ENCODE measurements at places on chromosomes 4 and X. TPM values are rescaled to one million over a fixed set of nuclear protein-coding genes. Genes with fewer than 3 reads are reported as not detected.

Gene CLDN22
- not detected for total RNA-seq

Gene PCDH18
- total RNA-seq: 255 TPM

Gene PITX2
- total RNA-seq: 5.8 TPM

Gene NDNF
- total RNA-seq: 1.9 TPM

Gene TMPRSS11A
- not detected for total RNA-seq

Gene OCIAD1
- total RNA-seq: 147 TPM

Gene S100P
- total RNA-seq: not detected

Gene APBB2
- 83.8 TPM for total RNA-seq

- no peaks in the 10 kb centered on the region for H3K36me3 ChIP-seq
- peaks cover 42% of the 10 kb centered on the region for H3K4me1 ChIP-seq
- no peaks in the 10 kb centered on the region for H3K27me3 ChIP-seq
- H3K27ac ChIP-seq: peak overlapping the region; percentile 46
These were observed 23.2 kb downstream of the ADD1 start for GRCh38 chr4:2866891-2867290.

GRCh38 chrX:132775263-132775823 lies 183.1 kb downstream of the HS6ST2 start:
- H3K4me3 ChIP-seq: no peak overlapping the region
- DNase-seq: no peak
- no peaks in the 10 kb centered on the region for H3K36me3 ChIP-seq

DNA sequence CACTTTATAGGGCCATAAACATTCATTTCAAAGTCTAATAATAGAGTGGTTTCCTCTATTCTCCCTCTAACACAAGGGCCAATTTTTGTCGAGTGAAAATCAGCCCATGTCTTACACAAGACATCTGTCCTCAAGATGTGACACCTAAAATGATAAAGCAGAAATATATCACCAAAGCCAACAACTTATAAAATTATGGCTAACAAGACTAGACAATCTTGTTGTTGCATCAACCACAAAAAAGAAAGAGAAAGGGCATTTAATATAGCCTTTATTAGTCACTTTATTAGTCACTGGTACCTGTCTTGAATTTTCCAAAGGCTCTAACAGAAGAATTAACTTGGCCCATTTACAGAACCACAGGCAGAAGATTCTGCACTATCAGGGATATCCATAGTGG lies 161.6 kb downstream of the SMIM20 start:
- no peak for DNase-seq
- no peaks in the 10 kb centered on the region for H3K36me3 ChIP-seq
- peaks cover 9% of the 10 kb centered on the region for H3K4me1 ChIP-seq
- H3K4me3 ChIP-seq: no peak overlapping the region
- peaks cover 33% of the 10 kb centered on the region for H3K27me3 ChIP-seq
- no peak overlapping the region for H3K27ac ChIP-seq

GRCh38 chr4:14157262-14157661 lies 529.7 kb upstream of the BOD1L1 start:
- no peak for DNase-seq
- H3K27ac ChIP-seq: no peak overlapping the region
- H3K4me3 ChIP-seq: no peak overlapping the region
- H3K36me3 ChIP-seq: no peaks in the 10 kb centered on the region
- H3K27me3 ChIP-seq: no peaks in the 10 kb centered on the region

- H3K27ac ChIP-seq: no peak overlapping the region
- no peaks in the 10 kb centered on the region for H3K4me1 ChIP-seq
- H3K27me3 ChIP-seq: no peaks in the 10 kb centered on the region
- H3K4me3 ChIP-seq: no peak overlapping the region
- no peak for DNase-seq
These were observed 163.5 kb downstream of the MGST2 start for GRCh38 chr4:139828966-139829664.

DNA sequence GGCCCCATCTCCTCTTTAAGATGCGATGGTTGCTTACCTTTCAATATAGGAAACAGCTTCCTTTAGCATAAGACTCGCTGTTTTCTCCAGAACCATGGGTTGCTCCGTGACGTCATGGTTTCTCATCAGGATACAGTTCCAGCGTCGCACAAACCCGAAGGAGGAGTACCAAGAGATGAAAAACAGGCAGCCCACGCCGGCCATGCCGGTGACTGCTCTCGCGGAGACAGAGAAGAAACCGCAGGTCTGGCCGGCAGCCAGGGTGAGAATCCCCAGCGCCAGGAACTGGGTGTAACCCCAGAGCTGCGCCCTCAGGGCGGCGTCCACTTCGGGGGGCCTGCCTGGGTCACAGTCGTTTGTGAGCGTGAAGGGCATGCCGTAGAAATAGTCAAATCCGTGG lies 11.4 kb downstream of the ARSD start:
- no peaks in the 10 kb centered on the region for H3K27me3 ChIP-seq
- no peak for DNase-seq
- H3K36me3 ChIP-seq: no peaks in the 10 kb centered on the region

DNA sequence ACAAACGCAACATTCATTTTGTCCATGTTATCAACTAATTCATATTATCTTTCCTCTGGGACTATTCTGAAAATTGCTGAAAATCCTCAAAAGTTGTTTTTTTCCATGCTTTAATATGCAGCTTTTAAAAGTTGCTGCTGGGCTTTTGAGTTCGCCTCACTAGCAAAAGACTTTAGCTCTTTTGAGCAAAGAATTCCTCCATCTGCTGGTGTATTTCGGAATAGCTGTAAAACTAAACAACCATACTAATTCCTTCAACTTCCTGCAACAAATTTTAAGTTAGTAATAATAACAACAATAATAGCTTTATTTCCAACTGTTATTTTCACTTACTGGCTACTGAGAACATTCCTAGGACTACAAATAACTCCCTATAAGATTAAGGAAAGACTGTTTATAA lies 124.5 kb upstream of the PLAC1 start:
- H3K4me1 ChIP-seq: no peaks in the 10 kb centered on the region
- no peak overlapping the region for H3K27ac ChIP-seq
- H3K27me3 ChIP-seq: no peaks in the 10 kb centered on the region
- peak; percentile 64 for DNase-seq
- no peak overlapping the region for H3K4me3 ChIP-seq

GRCh38 chrX:9269134-9269533 lies 195.7 kb upstream of the TBL1X start:
- peaks cover 10% of the 10 kb centered on the region for H3K4me1 ChIP-seq
- no peaks in the 10 kb centered on the region for H3K27me3 ChIP-seq
- no peaks in the 10 kb centered on the region for H3K36me3 ChIP-seq
- DNase-seq: no peak
- H3K4me3 ChIP-seq: no peak overlapping the region

GRCh38 chr4:183289688-183290087 lies 30.4 kb downstream of the CLDN22 start:
- H3K27ac ChIP-seq: no peak overlapping the region
- peaks cover 86% of the 10 kb centered on the region for H3K36me3 ChIP-seq
- H3K4me3 ChIP-seq: no peak overlapping the region
- no peaks in the 10 kb centered on the region for H3K27me3 ChIP-seq
- DNase-seq: peak; percentile 39

DNA sequence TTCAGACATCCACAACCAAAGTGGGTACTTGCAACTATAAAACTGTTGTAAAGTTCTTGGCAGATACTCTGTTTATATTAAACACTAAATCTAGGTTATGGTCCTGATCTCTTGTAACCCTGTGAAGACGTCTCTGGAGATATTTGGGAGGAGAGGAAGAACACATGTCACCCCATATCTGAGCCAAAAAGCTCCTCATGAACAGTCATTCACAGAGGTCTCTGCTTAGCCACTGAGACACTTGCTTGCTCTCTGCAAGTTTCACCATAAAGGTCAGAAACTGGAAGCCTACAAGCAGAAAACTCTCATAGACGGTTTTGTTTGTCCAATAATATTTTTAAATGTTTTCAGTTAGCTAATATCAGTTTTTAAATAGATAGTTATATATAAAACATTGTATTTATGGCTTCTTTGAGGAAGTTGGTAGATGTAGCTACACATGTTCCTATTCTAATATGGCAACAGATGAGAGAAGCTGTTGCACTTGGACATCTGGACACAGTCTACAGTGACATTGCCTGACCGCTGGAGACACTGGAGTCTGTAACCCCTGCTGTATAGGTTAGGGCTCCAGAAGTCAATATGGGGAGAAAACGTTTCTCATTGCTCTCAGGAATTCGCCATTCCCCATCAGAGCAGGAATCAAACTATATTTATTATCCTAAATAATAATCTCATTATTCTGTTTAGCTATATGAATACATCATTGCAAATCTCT lies 73.6 kb downstream of the C4orf46 start:
- no peaks in the 10 kb centered on the region for H3K27me3 ChIP-seq
- H3K4me1 ChIP-seq: no peaks in the 10 kb centered on the region

- no peak overlapping the region for H3K27ac ChIP-seq
- no peak overlapping the region for H3K4me3 ChIP-seq
- no peaks in the 10 kb centered on the region for H3K36me3 ChIP-seq
- DNase-seq: no peak
- no peaks in the 10 kb centered on the region for H3K4me1 ChIP-seq
These were observed 702.5 kb downstream of the ARAP2 start for GRCh38 chr4:35541888-35542213.

DNA sequence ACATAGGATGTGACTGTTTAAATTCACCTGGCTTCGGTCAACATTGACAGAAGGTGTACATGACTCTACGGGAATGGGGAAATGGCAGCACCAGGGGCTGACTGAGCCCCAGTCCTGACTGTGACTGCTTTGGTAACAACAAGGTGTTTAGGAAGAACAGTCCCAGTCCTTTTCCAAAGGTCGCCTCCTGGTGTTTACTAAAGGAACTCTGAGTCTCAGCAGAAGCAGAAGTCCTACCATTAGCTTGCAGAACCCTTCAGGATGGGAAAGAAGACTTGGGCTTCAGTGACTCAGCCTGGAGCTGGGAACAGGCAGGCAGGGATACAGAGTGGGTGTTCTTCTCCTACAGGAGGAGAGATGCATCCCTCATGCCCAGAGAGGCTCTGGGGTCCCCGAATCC lies 103.3 kb downstream of the MGST2 start:
- peaks cover 15% of the 10 kb centered on the region for H3K4me1 ChIP-seq
- H3K36me3 ChIP-seq: no peaks in the 10 kb centered on the region
- peak; percentile 22 for DNase-seq
- H3K27me3 ChIP-seq: no peaks in the 10 kb centered on the region
- H3K4me3 ChIP-seq: no peak overlapping the region
- H3K27ac ChIP-seq: no peak overlapping the region

GRCh38 chr4:102823897-102824296 lies 3.5 kb downstream of the UBE2D3 start:
- peak overlapping the region; percentile 96 for H3K4me3 ChIP-seq
- peak; percentile 45 for DNase-seq
- H3K36me3 ChIP-seq: 0 out of 2 replicates have a peak, but pooled peaks cover 9% of the 10 kb centered on the region
- no peaks in the 10 kb centered on the region for H3K27me3 ChIP-seq
- H3K4me1 ChIP-seq: peaks cover 51% of the 10 kb centered on the region
- H3K27ac ChIP-seq: peak overlapping the region; percentile 100

GRCh38 chrX:38941675-38942074 lies 140.4 kb downstream of the MID1IP1 start:
- H3K27ac ChIP-seq: no peak overlapping the region
- peaks cover 12% of the 10 kb centered on the region for H3K4me1 ChIP-seq
- DNase-seq: peak; percentile 47
- H3K27me3 ChIP-seq: no peaks in the 10 kb centered on the region
- H3K36me3 ChIP-seq: no peaks in the 10 kb centered on the region

- H3K27me3 ChIP-seq: no peaks in the 10 kb centered on the region
- H3K27ac ChIP-seq: no peak overlapping the region
- H3K4me3 ChIP-seq: peak overlapping the region; percentile 95
These were observed 850 bp upstream of the CXCL3 start for GRCh38 chr4:74039315-74039763.

DNA sequence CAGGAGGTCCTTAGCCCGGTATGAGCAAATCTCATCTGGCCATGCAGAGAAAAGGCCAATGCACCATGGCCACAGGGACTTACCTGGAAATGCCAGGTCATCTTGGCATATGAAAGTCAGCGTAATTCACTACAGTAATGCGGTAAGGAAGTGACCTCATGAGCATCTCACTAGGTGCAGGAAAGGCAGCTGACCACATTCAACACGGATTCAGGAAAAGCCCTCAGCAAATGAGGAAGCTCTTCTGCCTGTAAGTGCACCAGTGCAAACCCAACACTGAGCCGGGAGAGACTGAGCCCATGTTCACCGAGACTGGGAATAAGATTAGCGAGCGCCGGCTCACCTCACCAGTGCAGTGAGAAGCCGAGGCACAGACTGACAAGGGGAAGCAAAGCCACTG lies 23.7 kb downstream of the LRPAP1 start:
- DNase-seq: no peak
- no peaks in the 10 kb centered on the region for H3K4me1 ChIP-seq
- H3K27me3 ChIP-seq: no peaks in the 10 kb centered on the region
- H3K4me3 ChIP-seq: no peak overlapping the region

DNA sequence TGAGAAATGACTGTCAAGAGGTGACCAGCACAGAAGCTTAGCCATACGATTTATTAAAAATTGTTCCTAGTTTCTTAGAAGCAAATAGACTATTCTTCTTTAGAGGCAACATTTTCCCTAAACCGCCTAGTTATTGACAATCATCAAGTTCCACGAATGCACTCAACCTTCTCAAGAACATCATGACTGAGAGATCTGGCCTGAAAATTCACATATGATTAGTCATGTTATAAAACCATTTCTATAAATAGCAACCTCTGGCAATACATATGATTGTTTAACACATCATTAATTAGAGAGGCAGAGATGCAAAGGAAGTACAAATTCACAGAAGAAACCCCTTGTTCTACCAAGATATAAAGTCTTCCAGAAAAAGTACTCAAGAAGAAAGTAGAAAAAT lies 6.7 kb downstream of the NUP62CL start:
- H3K4me3 ChIP-seq: no peak overlapping the region
- H3K4me1 ChIP-seq: no peaks in the 10 kb centered on the region
- no peak overlapping the region for H3K27ac ChIP-seq
- DNase-seq: no peak
- H3K36me3 ChIP-seq: no peaks in the 10 kb centered on the region

DNA sequence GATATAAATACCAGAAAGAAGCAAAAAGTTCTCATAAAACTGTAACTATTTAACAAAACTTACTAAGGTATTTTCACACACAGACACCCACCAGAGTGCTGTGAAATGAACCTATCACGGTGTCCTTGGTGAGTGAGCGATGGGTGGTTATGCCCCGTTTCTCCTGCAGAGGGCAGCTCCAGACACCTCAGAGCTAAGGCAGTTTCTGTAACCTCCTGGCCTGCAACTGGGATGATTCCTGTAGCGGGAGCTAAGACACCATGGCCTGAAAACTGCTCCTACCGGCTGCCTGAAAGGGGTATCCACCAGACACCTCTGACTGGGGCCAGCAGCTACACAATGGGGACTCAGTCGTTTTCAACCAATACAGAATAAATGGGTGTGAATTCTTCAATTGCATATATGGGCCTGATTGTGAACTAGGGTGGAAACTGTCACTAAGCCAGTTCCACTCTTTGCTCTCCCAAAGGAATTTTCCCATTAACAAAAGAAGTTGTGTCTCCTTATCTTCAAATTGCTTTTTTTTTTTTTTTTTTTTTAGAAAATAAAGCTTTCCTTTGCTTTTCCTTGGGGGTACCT lies 2375.8 kb upstream of the TENM3 start:
- no peak overlapping the region for H3K4me3 ChIP-seq
- H3K27me3 ChIP-seq: no peaks in the 10 kb centered on the region
- H3K27ac ChIP-seq: no peak overlapping the region
- DNase-seq: peak; percentile 17
- H3K36me3 ChIP-seq: no peaks in the 10 kb centered on the region

- H3K4me1 ChIP-seq: no peaks in the 10 kb centered on the region
- DNase-seq: no peak
- H3K27ac ChIP-seq: no peak overlapping the region
- no peaks in the 10 kb centered on the region for H3K36me3 ChIP-seq
- H3K27me3 ChIP-seq: peaks cover 5% of the 10 kb centered on the region
These were observed 81.6 kb upstream of the KLF3 start for GRCh38 chr4:38582445-38582844.
